NCI-H2171 (cell line): ENCODE measurements at places on chromosomes 6 and 20.

GRCh38 chr20:36984257-36984638 lies 32.7 kb upstream of the SAMHD1 start:
- DNase-seq = peak; percentile 69

- DNase-seq = no peak
Measured at GRCh38 chr20:58294497-58295455, 14.7 kb upstream of the RAB22A start.

DNA sequence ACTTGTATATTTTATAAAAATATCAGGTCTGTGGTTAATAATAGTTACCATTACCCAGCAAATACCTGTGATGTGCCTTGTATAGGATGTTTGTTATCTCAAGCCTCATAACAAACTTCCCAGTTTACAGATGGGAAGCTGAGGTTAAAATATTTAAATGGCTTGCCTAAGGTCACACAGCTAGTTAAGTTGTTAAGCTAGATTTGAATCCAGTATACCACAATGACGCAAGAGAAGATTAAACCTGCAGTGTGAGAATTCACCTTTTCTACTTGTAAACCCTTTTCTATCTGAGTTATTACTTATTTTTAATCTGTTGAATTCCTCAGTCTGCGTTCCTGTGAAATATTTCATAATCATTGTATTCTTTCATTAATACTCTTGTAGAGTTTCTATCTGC lies 4.9 kb downstream of the DSP start:
- no peak for DNase-seq

DNA sequence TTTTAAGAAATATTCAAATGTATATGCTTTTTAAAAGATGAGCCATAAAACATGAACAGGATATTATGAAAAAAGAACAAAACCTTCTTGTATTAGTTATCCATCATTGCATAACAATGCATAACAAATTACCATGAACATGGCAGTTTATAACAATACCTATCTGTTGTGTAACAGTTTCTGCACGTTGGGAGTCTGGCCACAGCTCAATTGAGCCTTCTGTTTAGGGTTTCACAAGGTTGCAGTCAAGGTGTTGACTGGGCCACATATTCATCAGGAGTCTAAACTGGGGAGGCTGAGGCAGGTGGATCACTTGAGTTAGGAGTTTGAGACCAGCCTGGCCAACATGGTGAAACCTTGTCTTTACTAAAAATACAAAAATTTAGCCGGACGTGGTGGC lies 149.4 kb upstream of the SMLR1 start:
- no peak for DNase-seq

- no peak for DNase-seq
Measured at GRCh38 chr6:77447254-77447653, 16.0 kb downstream of the HTR1B start.

- DNase-seq = no peak
Measured at GRCh38 chr6:150981095-150981494, 115.6 kb downstream of the MTHFD1L start.

- DNase-seq = no peak
Measured at GRCh38 chr6:579339-579738, 77.6 kb downstream of the HUS1B start.

DNA sequence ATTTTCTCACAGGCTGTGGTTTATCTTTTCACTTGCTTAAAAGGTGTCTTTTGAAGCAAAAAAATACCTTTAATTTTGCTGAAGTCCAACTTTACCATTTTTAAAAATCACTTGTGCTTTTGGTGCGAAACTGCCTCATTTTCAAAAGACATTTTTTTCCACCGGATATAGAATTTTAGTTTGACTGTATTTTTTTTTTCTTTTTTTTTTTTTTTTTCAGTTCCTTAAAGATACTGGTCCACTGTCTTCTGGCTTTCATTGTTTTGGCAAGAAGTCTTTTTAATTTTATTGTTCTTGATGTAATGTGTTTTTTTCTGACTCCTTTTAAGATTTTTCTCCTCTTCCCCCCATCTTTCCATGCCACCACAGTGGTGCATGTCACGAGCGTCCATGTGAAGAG lies 198.2 kb downstream of the ARID1B start:
- no peak for DNase-seq

DNA sequence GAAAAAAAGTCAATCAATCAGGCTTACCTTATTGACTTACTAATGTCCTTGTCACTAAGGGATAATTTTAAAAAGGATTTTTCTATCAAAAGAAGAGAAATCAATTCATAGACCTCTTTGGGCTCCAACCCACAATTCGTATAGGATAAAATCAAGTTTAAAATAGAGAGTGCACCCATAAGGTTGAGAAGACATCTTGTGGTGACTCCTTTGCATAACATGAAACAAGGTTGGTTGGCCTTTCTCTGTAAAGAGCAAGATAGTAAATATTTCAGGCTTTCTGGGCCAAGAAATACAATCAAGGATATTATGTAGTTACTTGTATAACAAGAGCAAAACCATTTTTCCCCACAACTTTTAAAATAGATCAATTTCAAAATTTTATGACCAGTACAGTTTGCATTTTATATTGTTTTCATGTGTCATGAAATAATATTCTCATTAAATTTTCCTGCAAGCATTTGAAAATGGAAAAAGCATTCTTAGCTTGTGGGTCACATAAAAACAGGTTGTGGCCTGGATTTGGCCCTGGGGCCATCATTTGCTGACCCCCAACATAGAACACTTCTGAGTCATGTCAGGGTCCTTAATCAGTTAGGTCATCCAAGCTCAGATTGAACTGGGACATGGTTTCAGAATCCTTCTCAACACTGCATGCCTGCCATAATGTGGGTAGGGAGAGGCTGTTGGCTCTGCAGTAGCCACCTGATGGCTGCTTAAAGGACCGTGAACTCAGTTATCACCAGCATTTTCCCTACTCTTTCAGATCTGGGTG lies 76.7 kb downstream of the MYB start:
- no peak for DNase-seq

DNA sequence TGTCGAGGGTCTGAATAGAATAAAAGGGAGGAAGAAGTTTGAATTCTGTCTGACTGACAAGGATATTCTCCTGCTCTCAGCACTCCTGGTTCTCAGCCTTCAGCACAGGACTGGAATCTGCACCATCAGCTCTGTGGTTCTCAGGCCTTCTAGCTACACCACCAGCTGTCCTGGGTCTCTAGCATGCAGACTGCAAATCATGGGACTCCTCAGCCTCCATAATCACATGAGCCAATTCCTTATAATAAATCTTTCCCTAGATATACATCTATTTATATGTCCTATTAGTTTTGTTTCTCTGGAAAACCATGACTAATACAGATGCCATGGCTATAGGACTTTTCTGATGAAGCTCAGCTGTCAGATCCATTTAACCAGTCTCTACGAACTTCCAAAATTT lies 132.8 kb upstream of the ECI2 start:
- no peak for DNase-seq

GRCh38 chr6:111252726-111253125 lies 165.4 kb downstream of the SLC16A10 start:
- no peak for DNase-seq

GRCh38 chr6:53048431-53049195 lies 16.6 kb upstream of the FBXO9 start:
- no peak for DNase-seq

- DNase-seq = no peak
Measured at GRCh38 chr6:152313542-152314482, 323.4 kb downstream of the SYNE1 start.

GRCh38 chr20:45817376-45818194 lies 5.1 kb downstream of the UBE2C start:
- no peak for DNase-seq

GRCh38 chr6:15322184-15322583 lies 76.3 kb downstream of the JARID2 start:
- DNase-seq = no peak

DNA sequence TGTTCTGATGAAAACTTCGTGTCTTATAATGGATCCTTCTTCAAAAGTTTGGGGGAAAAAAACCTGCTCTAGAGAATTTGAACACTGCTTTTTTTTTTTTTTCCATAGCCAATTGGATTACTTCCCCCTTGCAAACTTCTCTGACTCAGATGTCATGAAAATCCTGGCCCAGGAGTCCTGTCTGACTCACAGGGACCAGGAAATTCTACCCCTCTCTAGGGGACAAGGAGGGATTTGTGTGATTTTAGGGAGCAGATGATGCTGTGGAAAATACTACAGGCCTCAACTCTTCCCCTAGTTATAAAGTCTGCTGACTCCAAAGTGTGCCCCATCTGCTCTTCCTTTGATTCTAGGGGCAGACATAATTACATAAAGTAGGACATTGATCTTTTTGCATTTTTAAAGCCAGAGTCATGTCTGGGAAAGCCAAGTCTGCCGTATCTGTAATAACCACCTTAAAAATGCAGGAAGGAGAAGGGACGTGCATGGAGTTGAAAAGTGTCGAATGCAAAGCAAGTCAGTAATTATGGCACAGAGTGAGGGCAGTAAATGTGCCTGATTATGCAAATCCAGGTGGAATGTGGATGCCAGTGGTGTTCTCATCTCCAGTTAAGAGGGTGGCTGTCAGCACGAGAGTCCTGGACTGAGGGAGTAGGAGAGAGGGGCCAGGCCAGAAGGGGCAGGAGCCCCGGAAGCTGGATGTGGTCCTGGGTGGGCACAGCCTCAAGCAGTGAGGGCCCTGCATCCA lies 144.3 kb upstream of the SULF2 start:
- DNase-seq = peak; percentile 96

- no peak for DNase-seq
Measured at GRCh38 chr6:96724641-96725040, 112.6 kb downstream of the GPR63 start.

- DNase-seq = no peak
Measured at GRCh38 chr6:81241126-81242041, 511.1 kb downstream of the TENT5A start.

DNA sequence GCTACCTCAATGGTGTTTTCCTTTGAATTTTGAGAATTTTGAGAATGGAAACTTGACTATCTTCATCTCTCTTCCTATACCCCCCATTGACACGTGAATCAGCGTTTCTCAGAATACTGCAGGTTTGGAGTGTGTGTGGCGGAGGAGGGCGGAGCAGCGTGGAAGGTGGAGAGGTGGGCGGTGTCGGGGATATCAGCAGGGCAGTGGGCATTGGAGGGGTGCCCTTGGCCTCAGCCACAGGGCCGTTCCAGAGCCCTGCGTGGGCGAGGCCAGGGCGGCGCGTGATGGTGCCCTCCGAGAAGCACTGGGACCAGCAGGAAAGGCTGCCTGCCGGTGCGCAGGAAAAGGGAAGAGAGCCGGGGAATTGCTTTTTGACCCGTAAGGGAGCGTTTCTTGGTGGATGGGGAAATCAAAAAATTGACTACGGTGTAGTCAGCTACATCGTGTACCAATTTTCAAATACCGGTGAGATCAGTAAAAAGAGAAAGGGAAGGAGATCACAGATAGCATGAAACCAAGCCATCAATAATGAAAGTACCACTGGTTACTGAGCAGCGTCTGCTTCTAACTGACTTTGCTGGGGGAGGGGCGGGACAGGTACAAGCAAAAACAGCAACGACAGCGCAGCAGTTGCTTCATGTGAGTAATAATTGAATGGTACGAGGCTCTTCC lies 82.7 kb upstream of the DUSP22 start:
- no peak for DNase-seq

- no peak for DNase-seq
Measured at GRCh38 chr6:142313284-142313683, 11.5 kb downstream of the ADGRG6 start.

DNA sequence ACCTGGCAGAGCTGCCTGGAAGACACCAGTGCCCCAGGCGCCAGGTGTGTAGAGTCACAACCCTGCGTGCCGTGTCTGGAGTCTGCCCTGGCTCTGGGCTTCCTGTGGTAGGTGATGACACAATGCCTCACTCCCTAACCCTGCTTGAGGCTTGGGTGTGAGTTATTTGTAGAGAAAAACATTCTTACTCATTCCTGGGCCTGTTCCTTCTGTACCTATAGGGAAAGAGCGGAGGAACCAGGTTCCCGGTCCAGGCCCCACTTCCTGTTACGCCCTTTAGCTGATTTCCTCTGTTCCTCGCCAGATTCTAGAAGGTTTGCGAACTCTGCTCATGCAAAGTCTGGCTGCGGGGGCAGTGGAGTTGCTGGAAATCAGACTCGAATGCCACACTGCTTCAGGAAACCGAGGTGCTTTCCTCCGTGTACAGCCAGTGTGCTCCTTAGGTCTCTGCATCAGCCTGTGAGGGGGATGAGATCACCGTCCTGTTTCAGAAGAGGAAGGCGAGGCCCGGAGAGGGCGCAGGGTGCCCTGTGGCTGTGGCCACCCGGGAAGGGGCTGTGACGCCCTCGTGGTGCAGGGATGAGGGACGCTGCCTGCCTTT lies 67.1 kb upstream of the DUSP22 start:
- no peak for DNase-seq

DNA sequence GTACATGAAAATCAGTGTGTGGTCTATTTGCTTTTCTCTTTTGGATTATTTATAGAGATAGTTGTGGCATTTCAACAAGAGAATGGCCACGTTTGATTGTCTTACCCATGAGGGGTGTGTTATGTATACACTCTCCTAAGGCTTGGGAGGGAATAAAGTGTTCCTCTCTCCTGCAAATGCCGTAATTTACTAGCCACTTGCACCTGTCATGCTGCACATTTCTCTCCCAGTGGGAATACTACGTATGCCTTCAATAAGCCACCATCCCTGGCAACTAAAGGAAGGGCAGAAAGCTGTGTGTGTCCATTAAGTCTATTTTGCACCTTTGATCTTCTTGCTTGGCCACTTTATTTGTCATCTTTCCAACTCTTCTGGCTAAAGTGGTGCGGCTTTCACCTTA lies 541.2 kb downstream of the QKI start:
- DNase-seq = no peak

- no peak for DNase-seq
Measured at GRCh38 chr6:34386316-34387137, 5.9 kb downstream of the NUDT3 start.

- DNase-seq = no peak
Measured at GRCh38 chr20:11380283-11380682, 537.4 kb upstream of the BTBD3 start.

- DNase-seq = peak; percentile 67
Measured at GRCh38 chr20:31901615-31902014, 31.2 kb downstream of the TTLL9 start.

GRCh38 chr6:119493980-119494379 lies 144.4 kb upstream of the MAN1A1 start:
- DNase-seq = no peak

GRCh38 chr6:11392778-11393507 lies 144.6 kb upstream of the TMEM170B start:
- no peak for DNase-seq

GRCh38 chr20:15138548-15139126 lies 801.2 kb upstream of the FLRT3 start:
- no peak for DNase-seq

- DNase-seq = no peak
Measured at GRCh38 chr6:150883521-150883920, 18.0 kb downstream of the MTHFD1L start.

DNA sequence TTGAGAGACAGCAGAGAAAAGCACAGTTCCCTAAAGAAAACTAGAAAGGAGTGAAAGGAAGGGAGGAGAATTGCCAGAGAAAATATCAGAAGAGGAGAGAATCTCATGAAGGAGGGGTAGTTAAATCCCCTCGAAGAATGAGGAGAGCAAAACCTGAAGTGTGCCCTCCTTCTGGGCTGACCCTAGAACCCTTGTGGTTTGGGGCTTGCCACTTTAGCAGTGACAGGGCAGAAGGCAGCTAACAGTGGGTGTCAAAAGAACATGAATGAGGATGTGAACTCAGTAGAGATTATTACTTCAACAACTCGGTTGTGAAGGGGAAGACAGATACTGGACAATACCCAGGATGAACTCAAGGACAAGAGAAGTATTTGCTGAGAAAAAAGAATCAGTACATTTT lies 73.6 kb downstream of the RALGAPA2 start:
- DNase-seq = no peak
